ENCODE measurements at places on chromosomes 6 and 20.

DNA sequence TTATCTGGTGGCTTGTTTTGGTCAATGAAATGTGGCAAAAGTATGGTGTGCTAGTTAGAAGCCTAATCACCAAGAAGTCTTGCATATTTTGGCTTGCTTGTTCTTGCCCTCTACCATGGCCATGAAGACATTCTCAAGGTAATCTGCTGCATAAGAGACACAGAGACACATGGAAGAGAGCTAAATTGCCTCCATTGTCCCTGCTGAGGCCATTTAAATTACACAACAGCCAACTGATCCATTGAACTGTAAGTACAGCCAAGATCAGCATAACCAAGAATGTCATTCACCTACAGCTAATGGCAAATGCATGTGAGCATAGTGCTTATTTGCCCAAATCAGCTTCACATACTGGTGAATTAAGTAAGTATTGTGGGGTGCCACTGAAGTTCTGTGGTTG lies 603.8 kb downstream of the FRK start:
- no peak for DNase-seq

GRCh38 chr6:53628354-53629119 lies 37.0 kb downstream of the KLHL31 start:
- peak; percentile 46 for DNase-seq

GRCh38 chr6:138862456-138862855 lies 66.6 kb downstream of the ECT2L start:
- no peak for DNase-seq

DNA sequence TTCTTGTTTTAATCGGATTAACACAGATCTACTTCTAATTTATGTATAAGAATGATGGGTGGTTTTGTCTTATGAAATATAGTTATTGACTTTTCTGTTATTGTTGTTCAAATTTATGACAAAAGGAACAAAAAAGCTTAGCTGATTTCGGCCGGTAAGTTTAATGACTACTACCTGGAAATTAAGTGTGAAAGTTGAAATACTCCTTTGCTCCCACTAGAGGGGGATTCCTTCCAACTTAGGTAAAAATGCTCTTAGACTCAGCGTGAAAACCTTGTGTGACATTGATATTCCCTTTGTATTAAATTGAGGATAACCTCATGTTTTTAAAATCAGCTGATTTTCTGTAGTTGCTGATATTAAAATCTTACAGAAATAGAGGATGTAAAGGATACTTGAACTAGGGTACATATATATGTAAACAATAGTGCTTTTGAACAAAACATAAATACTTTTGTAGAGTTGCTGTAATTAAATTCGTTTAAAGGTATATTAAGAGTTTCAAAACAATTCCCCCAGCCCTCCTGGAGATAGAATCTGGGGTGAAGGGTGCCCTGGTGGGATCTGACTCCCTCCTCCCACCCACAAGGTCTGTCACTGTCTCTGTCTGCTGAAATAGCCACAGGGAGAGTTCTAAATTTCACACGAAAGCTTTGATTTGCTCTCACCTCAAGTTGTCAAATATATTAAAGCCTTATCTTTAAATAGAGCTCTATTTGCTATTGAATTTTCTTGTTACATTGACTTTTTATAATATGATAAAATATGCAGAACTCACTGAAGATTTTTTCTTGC lies 257.5 kb downstream of the ARID1B start:
- no peak for DNase-seq

- DNase-seq = no peak
Observed at GRCh38 chr6:150717419-150717818, 117.7 kb downstream of the PLEKHG1 start.

GRCh38 chr6:42113936-42114636 lies 28.3 kb downstream of the C6orf132 start:
- no peak for DNase-seq

GRCh38 chr20:23094927-23095326 lies 8.8 kb upstream of the CD93 start:
- no peak for DNase-seq

DNA sequence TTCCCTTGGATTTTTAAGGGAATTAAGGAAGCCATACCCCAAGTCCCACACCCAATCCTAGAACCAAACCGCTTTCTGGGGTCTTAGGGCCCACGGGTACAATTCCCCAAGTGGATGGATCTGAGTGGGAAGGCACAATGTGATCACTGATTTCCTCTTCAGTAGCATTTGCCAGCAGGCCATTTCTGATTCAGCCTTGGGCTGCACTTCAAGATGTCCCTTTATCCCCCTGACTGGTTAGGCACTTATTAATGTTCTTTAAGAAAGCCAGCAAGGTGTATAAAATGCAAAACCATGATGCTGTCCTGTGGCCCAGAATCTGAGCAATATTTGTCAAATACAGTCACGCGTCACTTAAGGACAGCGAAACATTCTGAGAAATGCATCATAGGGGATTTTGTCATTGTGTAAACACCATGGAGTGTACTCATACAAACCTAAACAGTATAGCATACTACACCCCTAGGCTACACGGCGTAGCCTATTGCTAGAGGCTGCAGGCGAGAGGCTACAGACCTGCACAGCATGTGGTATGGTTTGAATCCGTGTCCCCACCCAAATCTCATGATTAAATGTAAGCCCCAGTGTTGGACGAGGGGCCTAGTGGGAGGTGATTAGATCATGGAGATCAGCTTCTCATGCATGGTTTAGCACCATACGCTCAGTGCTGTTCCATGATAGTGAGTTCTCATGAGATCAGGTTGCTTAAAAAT lies 234.2 kb downstream of the NRN1 start:
- DNase-seq = no peak

DNA sequence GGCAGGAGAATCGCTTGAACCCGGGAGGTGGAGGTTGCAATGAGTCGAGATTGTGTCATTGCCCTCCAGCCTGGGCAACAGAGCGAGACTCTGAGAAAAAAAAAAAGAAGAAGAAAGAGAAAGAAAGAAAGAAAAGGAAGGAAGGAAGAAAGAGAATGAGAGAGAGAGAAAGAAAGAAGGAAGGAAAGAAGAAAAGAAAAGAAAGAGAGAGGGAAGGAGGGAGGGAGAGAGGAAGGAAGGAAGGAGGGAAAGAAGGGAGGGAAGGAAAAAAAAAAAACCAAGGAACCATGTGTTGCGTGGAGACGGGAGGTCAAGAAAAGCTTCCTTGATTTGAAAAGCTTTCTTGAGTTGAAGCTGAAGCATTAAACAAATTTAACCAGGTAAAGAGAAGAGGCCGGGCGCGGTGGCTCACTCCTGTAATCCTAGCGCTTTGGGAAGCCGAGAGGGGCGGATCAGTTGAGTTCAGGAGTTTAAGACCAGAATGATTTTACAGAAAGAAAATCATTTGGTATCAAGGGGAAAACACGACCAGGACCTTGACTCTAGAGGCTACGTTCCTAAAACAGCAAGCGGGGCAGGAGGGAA lies 90.5 kb upstream of the PRSS16 start:
- DNase-seq = no peak

- no peak for DNase-seq
Observed at GRCh38 chr6:135994857-135995544, 143.5 kb downstream of the PDE7B start.

DNA sequence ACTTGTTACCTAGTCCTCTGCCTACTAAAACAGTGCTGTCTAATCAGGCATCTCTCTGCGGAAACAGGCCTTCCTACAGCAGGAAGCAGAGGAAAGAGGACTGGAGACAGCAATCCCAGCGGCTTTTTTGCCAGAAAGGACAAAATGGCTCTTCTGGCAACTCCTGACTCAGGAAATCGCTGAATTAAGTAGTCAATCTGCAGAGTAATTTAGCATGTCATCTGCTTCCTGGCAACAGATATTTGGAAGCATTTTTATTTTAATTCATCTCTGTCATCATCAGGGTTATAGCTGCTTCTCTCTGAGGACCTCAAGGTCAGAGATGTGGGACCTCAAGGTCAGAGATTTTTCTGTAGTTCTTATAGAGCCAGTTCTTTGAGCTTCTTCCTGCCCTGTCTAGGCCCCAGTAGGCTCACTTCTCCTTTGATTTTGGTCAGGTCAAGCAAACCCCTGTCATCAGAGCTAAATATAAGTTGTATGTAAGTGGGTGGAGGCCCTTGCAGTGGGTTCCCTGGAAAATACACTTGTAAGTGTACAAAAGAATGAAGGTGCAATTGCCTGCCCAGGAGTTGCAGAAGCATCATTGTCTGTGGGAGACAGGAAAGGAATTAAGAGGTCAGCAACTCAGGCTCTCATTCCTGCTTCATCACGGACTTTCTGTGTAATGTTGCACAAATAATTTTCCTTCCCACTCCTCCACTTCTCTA lies 229.4 kb downstream of the ALDH8A1 start:
- DNase-seq = no peak

DNA sequence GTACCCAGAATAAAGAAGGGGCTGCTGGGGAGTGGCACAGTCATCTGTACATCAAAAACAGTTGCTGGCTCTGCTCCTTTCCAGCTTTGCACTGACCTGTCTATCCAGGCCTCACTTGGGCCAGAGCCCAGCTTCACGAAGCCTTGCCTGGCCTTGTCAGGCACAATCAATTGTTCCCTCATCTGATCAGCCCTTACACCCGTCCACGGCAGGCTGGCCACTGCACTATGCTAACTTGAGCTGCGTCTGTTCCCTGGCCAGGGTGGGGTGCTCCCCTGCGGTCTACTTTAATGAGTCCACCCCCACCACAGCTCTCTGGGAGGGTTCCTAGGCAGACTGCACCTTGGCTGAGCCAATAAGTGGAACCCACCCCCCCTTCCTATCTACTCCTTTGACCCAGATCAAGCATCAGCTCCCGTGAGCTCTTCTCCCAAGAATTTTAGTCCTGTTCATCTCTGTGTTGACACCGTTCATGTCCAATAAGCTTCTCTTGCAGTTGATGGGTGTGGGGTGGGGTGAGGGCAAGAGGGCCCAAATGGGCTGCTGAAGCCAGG lies 74.3 kb upstream of the MLN start:
- no peak for DNase-seq

DNA sequence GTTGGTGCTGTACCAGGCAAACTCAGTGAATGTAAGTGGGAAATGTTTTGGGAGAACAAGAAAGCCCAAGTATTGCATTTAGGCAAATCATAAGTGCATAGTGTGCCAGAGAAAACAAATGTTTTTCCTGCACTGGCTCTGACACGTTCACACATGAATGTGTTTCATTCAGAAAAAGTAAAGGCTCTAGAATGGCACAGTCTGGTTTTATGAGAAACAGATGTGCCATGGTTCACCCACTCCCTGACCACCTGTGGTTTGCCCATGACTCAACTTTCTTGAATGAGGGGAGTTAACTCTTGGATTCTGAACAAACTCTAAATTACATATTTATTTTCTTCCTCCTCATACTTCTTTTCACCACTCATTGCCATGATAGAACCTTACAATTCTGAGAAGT lies 126.9 kb downstream of the KCNQ5 start:
- peak; percentile 71 for DNase-seq

- no peak for DNase-seq
Observed at GRCh38 chr20:58518896-58519593, 3.8 kb upstream of the APCDD1L start.

- DNase-seq = no peak
Observed at GRCh38 chr20:25548613-25549086, 36.7 kb downstream of the NINL start.

GRCh38 chr6:149457316-149457884 lies 27.4 kb downstream of the ZC3H12D start:
- no peak for DNase-seq

DNA sequence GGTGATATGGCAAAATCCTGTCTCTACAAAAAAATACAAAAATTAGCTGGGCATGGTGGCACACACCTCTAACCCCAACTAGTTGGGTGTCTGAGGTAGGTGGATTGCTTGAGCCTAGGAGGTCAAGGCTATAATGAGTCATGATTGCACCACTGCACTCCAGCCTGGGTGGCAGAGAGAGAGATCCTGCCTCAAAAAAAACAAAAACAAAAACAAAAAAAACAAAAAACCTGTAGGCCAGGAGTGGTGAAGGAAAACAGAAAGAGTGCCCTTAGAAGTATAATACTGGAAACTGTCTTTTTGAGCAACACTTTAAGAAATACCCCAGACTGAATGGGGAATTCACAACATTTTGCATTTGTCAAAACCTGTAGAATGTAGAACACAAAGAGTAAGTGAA lies 85.3 kb downstream of the JARID2 start:
- no peak for DNase-seq

DNA sequence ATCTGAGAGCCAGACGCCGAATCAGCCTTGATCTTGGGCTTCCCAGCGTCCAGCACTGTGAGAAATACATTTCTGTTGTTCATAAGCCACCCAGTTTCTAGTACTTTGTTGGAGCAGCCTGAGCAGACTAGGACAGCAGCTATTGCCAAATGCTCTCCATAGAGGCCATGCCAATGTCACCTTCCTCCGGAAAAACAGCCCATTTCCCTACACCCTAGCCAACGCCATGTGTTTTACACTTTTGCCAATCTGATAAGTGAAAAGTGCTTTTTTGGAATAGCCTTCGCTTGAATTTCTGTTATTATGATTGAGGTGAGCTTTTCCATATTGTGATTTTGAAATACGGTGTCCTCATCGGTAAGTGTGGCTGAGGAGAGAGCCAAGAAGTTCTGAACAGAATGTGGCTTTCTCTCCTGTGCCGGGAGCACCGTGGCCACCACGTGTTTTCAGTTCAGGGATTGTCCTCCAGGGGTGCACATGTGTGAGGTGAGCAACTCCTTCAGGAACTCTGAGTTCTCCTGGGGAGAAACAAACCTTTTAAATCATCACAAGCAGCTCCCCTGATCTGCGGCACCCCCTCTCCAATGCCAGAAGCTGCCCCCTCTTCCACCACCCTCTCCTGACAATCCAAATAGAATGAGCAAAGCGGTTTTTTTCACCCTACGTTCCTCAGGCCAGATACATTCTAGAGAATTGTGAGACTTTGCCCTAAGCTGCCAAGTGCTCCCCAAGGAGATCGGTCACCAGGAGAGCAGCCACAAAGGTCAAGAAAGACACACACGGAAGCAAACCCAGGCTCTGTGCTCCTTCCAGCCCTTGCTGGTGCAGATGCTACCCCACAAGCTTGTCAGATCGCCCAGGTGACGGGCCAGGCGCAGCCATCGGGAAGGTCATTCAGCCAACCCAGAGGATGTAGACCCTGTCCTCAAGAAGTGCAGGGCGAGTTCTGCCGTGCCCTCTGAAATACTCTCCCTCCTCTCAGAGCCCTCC lies 36.0 kb downstream of the TAF8 start:
- DNase-seq = no peak

GRCh38 chr6:137401088-137401487 lies 93.1 kb downstream of the OLIG3 start:
- no peak for DNase-seq

GRCh38 chr20:45935416-45936046 lies 1.0 kb downstream of the PCIF1 start:
- DNase-seq = no peak

DNA sequence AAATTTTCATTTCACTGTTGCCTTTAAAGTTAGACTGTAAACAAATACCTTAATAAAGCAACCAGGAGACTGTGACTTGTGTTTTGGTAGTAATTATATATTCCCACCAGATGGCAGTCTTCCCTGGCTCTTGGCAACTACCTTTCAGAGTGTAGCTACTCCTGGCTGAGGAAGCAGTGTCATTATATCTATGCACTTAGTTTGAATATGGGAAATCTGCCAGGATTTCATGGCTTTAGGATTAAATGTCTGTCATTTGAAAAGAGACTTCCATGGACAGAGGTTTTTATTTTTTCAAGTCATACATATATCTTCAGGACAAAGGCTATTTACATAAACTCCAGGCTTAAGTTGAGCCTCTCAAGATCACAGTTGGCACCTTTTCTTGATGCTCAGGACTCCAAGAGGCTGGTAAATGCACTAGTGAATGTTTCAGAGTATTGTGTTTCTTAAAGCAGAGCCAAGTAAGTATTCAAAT lies 160.1 kb downstream of the C6orf58 start:
- DNase-seq = peak; percentile 24
